ENCODE measurements at places on chromosomes 16 and 17. TPM values are rescaled to one million over a fixed set of nuclear protein-coding genes. Genes with fewer than 3 reads are reported as not detected.

DNA sequence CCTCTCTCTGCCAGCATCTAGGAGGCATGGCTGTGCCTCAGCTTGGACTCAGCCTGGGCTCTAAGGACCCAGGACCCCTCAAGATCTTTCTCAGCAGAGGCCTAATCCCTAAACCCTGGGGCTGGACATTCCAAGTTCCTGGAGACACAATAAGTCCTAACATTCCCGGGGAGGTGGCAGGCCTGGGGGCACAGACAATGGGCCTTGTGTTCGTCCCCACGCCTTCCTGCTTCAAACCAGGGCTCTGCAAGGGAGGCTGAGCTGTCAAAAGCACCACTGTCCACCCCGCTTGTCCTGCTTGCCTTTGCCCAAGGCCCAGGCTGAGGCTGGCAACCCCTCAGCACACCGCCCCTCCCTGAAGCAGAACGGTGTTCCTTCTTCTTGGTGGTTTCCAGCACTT is 13.7 kb downstream of the SDK2 start:
- no peak for DNase-seq

SLC16A6 gene
- 8.4 TPM for total RNA-seq

- no peak for DNase-seq
Observed at GRCh38 chr17:81053041-81053970, 18.4 kb downstream of the BAIAP2 start.

- peak; percentile 92 for DNase-seq
Observed at GRCh38 chr17:67441052-67441895, 64.2 kb downstream of the PITPNC1 start.

GRCh38 chr17:44997733-44998520 is 29.8 kb upstream of the C1QL1 start:
- no peak for DNase-seq

Data from CD8-positive, alpha-beta memory T cell (primary cell).